CD4-positive, alpha-beta memory T cell (primary cell): ENCODE measurements at places on chromosomes 5 and 9.

- DNase-seq, result no peak
Measured at GRCh38 chr5:114665551-114665950, 303.7 kb downstream of the KCNN2 start.

- DNase-seq, result no peak
Measured at GRCh38 chr5:134070725-134071613, 43.5 kb upstream of the TCF7 start.

DNA sequence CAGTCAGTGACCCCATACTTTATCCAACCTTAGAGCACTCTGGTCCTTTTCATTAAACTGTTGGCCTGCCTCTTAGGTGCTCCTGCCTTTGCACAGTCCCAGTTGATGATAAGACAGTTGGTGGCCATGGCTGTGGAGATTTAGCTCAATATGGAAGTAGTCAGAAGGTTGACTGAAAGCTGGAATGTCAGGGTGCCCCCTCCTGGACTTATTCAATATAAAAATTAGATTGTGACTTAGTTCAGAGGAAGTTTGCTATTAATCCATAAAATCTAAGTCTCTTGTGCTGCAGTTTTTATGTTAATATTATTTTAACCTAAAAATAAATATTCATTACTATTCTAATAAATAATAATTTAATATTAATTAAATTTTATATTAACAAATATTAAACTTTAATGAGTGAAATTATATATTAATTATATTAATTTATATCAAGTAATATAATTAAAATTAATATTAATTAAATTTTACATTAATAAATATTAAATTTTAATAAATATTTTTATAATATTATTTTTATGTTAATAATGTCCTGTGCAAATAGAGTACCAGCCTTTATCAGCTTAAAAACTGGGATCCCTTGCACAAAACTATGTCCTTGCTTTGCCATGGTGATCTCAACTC is 77.7 kb upstream of the ADAMTSL1 start:
- DNase-seq, result no peak

GRCh38 chr5:60806591-60807243 is 37.4 kb downstream of the ELOVL7 start:
- no peak for DNase-seq

DNA sequence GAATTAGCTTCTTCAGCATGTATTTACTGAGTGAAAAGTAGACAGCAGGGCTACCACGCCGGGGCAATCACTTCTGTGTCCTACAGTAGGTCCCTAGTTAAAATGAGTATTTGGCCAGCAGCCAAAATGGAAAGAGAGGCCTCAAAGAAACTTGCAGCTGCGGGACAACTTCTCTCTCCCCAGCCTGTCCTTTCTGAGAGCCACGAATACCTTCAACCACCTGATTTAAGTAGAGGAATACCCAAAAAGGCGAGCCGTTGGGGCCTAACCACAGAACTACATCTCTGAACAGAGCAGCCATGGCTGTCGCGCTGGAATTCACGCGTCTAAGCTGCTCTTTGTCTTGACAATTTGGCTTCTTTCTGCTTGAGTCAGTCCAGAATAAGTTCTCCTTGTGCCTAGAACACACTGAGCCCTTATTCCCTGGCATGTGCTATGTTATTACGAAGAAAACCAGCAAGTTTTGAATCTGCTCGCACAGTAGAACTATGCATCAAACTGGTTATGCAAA is 43.8 kb upstream of the GOLPH3 start:
- no peak for DNase-seq

DNA sequence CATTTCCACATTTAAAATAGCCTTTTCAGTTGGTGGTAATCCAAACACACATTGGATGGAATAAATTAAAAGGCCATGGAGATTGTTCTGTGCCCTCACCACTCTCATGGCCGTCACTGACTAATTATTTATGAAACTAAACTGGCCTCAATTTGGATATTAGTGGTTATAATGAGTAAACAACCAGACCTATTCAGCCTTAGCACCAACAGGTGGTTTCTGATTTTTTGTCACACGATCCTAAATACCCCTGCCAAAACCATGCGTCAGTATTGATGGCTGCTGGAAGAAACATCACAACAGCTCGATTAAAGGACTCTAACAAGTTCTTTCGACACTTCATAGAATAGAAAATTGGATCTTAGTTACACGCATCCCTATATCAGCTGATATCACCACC is 276.0 kb upstream of the DAP start:
- no peak for DNase-seq

DNA sequence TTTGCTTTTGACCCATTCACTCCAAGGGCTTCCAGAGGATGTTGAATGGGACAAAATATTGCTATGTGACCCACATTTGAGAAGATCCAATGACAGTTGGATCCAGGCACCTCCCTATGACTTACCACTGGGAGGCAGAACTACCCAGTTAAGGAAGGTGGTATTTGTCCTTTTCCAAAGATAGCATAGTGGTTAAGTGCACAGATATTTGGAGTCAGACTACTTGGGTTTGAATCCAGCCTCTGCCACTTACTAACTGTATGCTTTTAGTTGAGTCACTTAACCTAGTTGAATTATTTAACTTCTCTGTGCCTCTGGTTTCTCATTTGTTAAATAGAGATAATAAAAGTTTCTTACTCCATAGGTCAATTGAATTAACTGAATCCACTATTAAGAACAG is 74.5 kb upstream of the PALM2AKAP2 start:
- no peak for DNase-seq

DNA sequence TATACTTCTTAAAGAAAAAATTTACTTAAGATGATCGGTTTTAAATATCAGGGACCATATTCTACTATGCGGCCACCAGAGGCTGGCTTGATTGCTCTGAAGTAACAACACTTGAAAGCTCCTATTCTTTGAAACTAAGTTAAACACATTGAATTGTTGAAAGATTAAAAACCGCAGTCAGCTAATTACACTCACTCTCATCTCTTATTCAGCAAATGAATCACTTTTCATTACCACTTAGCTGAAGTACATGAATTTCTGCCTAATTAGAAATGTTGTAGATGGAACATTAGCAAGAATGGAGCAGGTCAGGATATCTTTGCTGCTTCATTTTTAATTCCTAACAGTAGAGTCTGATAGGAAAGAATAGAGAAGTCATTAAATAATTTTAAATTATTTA is 42.3 kb downstream of the LSM11 start:
- no peak for DNase-seq

GRCh38 chr5:171703146-171703545 is 82.5 kb upstream of the SMIM23 start:
- DNase-seq, result no peak
